ENCODE measurements at places on chromosomes 16 and 17.

DNA sequence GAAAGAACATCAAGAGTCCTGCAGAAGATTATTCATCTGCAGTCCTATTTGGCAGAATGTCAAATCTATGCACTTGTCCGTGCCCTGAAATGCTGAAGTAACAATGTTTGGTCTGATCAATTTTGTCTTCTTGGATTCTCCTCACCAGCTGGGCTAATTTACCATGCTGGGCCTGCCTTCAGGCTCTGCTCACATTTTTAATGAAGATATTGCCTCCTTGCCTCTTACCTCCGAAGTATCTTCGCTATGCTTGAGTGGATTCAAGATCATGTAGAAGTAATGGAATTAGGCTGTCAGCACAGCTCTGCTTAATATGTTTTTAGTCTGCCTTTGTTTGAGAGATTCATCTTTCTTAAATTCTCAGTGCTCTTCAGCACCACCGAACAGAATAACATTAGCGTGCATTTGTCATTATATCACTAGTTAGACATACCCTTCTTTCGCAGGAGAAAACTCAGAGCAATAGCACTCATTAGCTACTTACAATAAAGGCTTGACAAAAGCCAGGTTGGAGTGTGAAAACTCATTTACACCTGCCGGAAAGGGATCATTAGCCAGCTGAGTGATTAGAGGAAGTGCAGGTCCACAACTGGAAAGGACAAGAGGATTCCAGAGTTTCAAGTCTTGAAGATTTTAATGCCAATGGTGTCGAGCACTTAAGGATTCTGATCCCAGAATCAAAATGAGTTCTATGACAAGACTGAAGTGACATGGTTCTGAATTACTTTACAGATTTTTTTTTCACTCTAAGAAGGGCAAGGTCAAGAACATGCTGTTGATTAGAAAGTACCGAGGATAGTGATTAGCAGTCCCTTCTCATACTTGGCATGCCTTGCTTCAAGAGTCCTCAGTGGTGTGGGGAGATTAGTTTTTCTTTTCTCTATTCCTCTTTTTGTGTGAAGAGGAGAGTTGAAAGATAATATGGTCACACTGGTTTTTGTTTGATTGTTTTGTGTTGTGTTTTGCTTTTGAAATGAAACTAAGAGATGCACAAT lies 405.6 kb upstream of the TOM1L1 start:
- DNase-seq, result no peak

DNA sequence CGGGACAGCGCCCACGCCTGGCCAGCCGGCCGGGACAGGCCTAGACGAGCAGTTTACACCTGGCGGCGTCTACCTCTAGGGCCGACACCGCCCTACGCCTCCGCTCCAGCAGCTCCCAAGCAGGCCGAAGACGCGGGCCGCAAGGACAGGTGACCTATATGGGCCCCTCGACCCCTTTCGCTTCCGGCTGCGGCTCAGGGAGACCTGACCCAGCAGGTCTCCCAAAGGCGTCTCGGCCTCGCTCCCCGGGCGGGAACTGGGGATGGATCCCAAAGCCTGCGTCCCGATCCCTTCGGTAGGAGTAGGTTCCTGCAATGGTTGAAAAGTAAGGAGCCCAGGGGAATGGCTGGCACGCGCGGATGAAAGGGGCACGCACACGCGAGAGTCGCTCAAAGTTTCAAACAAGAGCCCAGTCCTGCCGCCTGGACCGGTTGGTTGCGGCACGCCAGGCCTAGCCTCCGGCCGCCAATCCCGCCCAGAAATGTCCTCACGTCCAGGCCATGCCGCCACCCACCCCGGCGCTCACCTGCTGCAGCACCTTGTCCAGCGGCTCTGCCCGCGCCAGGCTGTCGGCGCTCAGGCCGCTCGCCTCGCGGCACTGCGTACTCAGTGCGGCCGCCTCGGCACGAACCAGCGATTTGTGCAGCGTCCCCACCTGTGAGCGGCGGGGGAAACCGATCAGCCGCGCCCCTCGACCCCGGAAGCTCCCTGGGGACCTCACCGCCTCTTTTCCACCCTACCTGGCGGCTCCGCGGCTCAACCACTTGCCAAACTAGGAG lies 630 bp downstream of the ESRP2 start:
- DNase-seq, result no peak

DNA sequence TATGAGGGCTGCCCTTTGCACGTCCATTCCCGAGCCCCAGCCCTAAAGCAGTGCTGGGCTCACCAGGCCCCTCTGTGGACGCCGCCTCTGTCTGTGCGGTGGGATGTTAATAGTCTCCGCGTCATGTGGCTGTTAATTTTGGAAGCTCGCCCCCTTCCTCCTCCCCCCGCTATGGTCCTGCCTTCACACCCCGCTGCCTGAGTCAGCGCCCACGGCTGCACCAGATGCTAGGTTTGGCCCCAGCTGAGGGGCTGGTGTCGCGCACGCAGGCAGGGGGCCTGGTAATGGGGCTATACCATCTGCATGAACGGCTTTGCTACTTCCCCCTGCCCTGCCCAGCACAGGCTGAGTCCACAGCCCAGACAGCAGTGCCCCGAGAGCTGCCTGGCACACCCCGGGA lies 4.1 kb upstream of the SSTR5 start:
- DNase-seq, result no peak

DNA sequence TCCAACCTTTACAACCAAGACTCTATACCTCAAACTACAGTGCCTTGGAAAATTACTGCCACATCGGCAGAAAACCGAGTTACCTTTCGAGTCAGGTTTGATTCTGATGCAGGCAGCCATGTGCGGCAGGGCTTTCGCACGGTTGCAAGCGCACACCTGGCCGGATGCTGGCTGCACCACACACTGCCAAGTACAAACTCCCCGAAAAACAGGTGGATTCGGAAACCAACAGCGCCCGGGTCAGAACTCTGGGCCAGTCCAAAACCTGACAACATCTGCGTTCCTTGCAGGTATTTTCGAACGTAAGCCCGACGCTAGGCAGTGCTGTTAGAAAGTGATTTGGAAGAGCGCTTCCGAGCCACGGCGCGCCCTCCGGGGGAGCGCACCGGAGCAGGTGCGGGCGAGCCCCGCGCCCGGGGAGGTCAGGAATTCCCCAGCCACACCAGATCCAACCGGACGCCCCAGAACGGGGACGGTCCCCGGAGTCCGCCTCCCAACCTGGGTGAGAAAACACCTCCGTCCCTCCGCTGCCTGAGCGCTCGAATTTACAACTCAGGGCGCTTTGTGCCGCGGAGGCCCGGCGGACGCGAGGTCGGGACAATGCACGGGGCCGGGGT lies 1.2 kb downstream of the USP7 start:
- DNase-seq, result no peak

- peak; percentile 39 for DNase-seq
Observed at GRCh38 chr17:74712756-74713155, at the start of gene CD300LF. TSS of gene CD300LF (minus strand) at chr17:74712923. CDS start at chr17:74712866, 57 bp downstream.

GRCh38 chr16:89815639-89816348 lies 653 bp downstream of the FANCA start:
- DNase-seq, result no peak

GRCh38 chr17:68740555-68741447 lies 139.6 kb upstream of the FAM20A start:
- DNase-seq, result no peak

GRCh38 chr17:79852748-79853147 lies 13.5 kb upstream of the CBX4 start:
- no peak for DNase-seq

- no peak for DNase-seq
Observed at GRCh38 chr17:79549141-79549915, 61.5 kb downstream of the RBFOX3 start.

GRCh38 chr17:8701754-8702153 lies 42.9 kb downstream of the CCDC42 start:
- DNase-seq, result peak; percentile 60

DNA sequence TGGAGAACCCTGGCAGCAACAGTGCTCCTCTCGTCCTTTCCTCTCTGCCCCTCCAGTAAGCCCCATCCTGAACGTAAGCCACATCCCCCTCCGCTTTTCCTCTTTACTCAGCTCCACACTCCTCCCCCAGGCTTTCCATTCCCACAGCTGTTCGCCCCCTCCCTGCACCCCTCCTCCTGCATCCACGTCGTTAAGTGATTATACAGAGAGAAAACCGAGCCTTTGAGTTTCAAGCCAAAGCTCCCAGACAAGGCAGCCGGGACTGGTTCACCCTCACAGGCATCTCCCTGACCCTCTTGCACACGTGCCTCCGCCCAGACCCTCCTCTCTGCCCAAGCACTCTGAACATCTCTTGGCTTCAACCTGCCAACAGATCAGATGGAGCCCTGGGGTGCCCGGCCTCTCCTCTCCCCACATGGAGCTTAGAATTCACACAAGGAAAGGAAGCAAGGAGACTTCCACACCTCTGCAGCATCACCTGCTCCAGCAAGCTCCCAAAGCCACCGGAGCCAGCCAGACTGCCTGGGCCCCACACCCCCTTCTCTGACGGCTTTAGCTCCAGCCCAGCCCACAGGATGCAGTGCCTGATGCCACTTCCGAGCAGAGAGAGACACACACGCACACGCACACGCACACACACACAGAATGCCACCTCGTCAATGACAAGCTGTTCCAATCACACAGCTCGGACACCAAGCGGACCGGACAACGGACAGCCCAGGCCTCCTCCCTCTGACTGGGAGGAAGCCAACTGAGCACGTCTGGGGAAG lies 99.9 kb upstream of the CCL2 start:
- DNase-seq, result no peak

- DNase-seq, result no peak
Observed at GRCh38 chr17:50820651-50821050, 14.7 kb upstream of the WFIKKN2 start.

GRCh38 chr17:47872651-47873161 lies 21.7 kb upstream of the SP6 start:
- DNase-seq, result no peak

- DNase-seq, result no peak
Observed at GRCh38 chr17:61568219-61569072, 22.6 kb downstream of the NACA2 start.

DNA sequence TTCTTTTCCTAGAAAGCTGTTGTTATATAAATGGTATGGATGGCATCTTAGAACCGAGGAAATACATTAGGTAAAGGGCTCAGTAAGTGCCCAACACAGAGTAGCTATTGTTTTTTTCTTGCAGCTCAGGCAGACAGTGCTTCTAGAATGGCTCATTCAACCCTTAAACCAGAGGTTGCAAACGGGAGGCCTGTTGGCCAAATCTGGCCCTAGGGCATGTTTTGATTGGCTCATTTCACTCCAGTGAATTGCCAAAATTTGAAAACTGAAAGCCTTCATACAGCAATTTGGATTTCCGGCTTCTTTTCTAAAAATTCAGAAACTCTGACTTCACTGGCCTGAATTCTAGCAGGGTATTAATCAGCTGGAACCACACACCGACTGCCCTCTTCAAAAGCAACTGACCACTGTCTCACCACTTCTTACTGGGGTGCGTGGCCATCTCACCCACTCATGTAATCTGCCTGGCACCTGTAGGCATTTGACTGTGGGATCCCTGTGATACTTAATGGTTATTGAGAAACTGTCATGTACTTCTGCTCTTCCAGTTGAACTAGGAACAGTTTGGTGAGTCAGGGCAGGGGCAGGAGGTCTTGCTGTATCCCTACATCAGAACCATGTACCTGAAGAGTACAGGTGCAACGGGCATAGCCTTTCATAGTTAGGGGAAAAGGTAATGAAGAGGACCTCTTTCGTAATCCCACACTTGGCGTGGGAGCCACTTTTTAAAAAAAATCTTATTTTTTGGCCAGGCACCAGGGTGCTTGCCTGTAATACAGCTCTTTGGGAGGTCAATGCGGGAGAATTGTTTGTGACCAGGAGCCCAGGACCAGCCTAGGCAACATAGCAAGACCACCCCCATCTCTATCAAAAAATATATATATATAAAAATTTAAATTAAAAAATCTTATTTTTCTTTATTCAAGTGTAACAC lies 53.6 kb upstream of the SCNN1B start:
- no peak for DNase-seq

GRCh38 chr17:38425031-38425430 lies 3.2 kb upstream of the ARHGAP23 start:
- no peak for DNase-seq

GRCh38 chr17:76472726-76473125 lies 5.3 kb downstream of the AANAT start:
- DNase-seq, result no peak

- no peak for DNase-seq
Observed at GRCh38 chr16:53058441-53058840, 3.6 kb downstream of the CHD9 start.

DNA sequence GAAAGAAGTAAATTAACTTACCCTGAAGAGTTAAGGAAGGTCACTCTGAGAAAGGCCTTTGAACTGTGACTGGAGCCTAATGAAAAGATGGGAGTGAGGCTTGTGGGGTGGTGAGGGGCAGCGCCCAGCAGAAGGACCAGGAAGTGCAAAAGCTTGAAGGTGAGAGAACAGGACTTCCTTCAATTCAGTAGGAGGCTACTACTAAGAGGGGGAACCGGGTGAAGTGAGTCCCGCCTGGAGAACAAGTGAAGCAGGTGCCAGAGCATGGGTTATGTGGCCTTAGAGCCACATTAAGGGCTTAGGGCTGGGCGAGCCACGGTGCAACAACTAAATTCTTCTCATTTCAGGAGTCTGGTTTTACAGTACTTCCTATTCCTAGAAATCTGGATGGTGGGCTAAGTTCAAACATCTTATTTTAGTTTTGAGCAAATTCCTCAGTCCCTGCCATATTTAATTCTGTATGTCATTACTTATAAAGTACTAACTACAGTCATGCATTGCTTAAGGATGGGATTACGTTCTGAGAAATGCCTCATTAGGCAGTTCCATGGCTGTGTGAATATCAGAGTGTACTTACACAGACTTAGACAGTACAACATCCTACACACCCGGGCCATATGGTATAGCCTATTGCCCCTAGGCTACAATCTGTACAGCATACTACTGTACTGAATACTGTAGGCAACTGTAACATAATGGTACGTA lies 5.1 kb downstream of the CFAP20 start:
- no peak for DNase-seq

DNA sequence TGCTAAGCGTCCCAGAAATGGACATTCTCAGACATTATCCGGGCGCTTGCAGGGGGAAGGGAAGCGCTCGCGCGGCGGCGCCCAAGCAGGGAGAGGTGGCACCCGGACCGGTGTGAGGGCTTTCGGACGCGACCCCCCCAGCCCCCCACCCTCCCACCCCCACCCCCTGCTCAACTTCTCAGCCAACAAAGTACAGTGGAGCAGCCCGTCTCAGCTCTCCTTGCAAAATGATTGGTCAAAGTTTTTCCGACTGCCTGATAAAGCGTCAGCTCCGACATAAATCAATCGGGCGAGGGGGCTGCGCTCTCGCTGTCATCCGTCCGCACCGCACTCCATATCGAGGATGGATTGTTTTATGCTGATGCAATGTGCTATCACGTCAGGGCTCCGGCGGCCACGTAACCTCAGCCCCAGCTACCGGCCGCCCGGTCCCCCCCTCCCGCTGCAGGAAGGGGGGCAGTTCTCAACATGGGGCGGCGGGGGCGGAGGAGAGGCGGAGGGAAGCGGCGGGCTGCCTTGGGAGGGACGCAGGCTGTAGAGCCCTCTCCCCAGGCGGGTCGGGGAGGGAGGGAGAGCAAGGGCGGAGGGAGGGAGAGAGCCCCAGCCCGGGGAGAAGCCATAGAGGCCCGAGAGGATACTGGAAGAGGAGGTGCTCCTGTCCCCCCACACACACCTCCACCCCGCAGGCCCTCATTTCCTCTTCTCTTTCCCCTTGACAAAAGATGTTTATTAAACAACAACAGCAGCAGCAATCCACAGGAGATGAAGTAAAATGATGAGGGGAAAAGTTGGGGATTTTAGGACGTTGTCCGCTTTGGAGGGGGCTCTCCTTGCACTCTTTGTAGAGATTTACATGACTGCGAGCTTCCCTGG lies at the start of gene HOXB9:
HOXB9 (minus strand) TSS at position 114 of the 873 bp plus-strand sequence; CDS start at position 25, 89 bp downstream.
- no peak for DNase-seq

GRCh38 chr17:82415336-82415735 lies 2.8 kb upstream of the HEXD start:
- DNase-seq, result no peak

GRCh38 chr16:51148678-51149228 lies 2.3 kb downstream of the SALL1 start:
- DNase-seq, result no peak
